ENCODE measurements at places on chromosomes 11 and 22. TPM values are rescaled to one million over a fixed set of nuclear protein-coding genes. Genes with fewer than 3 reads are reported as not detected.

Gene ADM2
- 5.2 TPM for total RNA-seq

Gene DERL3
- total RNA-seq = 8.1 TPM

Gene MS4A4A
- total RNA-seq = not detected

Gene MYO18B
- 0.57 TPM for total RNA-seq

Gene SYT8
- not detected for total RNA-seq

Gene MMP12
- total RNA-seq = not detected

Gene SMARCB1
- 102 TPM for total RNA-seq

Gene CD59
- 27.4 TPM for total RNA-seq

Gene IGSF22
- 0.48 TPM for total RNA-seq

Gene LGALS12
- total RNA-seq = not detected

Gene SCT
- not detected for total RNA-seq

Gene CASP4
- total RNA-seq = 56.0 TPM

Gene APOL6
- total RNA-seq = 29.1 TPM

Gene DMC1
- total RNA-seq = 14.4 TPM

Gene LARGE1
- 0.38 TPM for total RNA-seq

Gene EED
- 173 TPM for total RNA-seq

All from activated CD8-positive, alpha-beta memory T cell treated with anti-CD3 and anti-CD28 coated beads for 36 hours (primary cell).